ENCODE measurements at places on chromosomes 3 and 15.

DNA sequence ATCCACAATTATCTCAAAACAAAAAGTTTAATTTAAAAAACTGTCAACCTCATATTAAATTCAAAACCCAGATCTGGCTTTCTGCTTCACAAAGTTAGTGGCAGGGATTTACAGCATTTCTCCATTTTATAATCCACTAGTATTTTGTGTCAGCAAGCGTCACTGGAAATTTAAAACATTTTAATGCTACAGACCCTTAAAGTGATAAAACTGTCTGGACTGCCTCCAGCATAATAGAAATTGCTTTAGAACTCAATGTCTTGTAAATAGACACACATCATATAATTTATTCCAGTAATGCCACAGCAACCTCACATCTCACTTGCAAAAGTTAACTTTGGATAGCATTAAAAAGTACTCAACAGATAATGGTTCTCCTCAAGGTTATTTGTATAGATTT is 116.1 kb downstream of the ULK4 start:
- DNase-seq = no peak

DNA sequence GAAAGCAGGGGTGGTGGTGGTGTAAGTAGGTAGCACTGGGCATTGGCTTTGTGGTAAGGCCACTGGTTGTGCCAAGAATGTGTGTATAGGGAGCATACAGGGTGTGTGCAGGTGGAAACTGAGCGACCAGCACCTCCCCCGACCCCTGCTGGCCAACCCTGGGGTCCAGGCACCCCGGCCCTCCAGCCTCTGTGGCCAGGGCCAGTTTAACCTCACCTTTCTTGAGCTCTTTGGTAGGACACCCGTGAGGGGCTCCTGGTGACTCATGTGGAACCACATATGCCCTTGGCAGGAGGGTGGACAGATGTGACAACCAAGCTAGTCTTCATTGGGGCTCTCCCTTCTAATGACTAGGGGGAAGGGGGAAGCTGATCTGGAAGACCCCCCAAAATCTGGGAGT is 19.5 kb downstream of the SHF start:
- DNase-seq = no peak

DNA sequence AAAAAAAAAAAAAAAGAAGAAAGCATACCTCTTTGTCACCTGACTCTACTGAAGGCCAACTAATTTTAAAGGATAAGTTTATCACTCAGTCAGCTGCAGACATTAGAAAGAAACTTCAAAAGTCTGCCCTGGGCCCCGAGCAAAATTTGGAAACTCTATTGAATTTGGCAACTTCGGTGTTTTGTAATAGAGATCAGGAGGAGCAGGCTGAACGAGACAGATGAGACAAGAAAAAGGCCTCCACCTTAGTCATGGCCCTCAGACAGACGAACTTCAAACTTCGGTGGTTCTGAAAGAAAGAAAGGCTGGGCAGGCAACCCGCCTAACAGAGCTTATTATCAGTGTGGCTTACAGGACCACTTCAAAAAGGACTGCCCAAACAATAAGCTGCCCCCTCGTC is 18.5 kb downstream of the GLDN start:
- DNase-seq = no peak

GRCh38 chr3:29949940-29950616 is 656.3 kb upstream of the TGFBR2 start:
- DNase-seq = no peak

DNA sequence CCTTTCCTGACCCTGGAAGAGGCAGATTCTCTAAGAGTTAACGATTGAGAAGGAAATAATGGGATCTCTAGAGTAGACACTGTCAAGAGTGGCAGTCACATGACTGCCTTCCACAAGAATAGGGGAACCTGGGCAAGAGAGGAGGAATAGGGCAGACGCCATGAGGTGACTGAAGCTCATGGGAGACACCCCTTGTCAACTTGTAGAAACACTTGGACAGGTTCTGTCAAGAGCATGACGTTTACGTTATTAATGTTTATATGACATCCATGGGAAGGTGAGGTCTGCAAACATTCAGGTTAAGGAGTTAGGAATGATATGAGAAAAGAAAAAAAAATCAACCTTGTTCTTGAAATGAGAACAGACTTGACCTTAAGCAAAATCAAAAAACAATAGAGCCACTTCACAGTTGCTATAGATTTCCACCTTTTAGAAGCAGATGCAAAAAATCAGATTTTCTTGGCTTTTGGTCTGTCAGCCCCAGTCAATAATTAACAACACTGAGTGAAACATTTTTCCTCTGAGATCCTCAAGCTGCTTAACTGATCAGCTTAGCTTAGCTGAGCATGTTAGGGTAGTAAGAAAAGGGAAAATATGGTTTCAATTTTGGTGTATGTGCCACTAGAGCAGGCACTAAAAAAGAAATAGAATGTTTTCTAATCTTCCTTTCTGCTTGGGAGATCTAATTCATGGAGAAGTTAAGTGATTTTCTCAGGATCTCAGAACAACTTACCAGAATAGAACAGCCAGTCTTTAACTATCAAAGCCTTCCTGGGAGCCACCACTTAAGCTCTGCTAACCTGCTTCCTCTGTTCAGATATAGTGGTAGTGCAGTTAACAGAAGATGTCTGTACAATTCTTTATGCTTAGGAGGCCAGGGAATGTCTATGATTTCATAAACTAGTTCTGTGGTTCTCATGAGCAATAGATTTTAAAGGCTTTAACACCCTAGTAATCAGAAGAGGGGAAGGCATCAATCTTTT is 116.9 kb downstream of the B3GALNT1 start:
- no peak for DNase-seq

DNA sequence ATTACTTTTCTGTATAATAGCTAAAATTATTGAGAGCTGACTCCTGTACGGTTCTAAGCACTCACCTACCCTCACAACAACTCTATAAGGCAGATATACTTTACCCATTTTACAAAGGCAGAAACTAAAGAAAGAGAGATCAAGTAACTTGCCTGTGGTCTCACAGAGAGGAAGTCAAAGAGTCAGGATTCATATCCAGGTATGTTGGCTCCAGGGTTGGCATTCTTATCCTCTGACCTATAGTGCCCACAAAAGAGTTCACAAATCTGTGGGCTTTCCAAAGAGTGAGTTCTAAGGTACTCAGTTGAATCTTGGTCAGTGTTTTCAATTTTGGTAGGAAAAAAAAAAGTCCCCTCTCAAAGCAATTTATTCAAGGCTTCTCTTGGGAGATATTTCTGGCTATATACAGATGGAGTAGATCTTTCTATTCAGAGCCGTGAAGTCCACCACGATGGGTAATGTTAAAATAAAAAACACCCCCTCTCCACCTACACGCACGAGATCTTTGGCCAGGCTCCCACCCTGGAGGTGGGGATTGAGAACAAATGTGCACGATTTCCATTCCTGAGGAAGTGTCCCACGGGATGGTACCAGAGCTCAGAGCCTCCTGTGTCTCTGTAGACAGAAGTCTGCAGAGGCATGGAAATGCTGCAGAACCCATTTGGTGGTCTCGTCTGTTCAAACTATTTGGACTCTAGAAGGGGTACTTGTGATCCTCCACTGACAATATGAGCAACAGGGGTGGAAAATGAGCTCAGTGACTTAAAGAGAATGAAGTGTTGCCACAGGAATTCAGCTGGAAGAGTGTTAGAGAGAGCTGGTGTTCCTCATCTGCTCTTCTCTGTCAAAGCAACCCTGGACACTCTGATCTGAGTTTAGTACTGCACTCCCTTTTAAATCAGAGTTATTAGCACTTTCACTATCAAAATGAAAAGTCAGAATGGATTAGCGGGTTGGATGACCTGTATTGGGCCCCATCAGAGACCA is 212.1 kb upstream of the EIF1B start:
- no peak for DNase-seq

DNA sequence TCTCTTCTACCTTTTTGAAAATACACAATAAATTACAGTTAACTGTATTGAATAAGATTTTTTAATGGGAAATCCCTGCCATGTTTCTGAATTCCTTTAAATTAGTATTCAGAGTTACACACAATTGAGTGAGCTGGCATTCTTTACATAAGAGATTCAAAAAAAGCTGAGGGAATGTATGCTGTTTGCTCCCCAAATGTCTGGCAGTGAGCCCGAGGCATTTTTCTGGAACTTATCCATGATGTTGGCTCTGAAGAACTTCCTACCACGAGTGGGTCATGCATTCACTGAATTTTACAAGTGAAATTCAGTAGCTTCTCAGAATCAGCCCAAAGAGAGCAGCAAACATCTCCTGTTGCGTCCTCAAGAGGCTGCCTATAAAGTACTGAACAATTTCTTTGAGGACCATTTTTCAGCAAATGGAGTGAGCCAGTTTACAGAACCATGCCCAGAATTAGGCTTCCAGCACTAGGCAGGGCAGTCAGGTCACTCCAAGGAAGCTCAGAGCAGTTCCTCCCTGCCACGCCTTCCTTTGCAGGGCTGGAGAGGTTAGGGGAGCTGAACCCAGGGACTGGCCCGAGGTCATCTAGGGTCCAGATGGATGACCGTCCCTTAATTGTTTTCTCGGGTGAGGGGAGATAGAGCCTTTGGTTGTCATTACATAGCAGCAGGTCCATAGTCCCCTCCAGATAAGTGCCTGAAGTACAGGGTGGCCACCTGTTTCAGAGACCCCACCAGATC is 21.2 kb downstream of the GABRA5 start:
- no peak for DNase-seq

DNA sequence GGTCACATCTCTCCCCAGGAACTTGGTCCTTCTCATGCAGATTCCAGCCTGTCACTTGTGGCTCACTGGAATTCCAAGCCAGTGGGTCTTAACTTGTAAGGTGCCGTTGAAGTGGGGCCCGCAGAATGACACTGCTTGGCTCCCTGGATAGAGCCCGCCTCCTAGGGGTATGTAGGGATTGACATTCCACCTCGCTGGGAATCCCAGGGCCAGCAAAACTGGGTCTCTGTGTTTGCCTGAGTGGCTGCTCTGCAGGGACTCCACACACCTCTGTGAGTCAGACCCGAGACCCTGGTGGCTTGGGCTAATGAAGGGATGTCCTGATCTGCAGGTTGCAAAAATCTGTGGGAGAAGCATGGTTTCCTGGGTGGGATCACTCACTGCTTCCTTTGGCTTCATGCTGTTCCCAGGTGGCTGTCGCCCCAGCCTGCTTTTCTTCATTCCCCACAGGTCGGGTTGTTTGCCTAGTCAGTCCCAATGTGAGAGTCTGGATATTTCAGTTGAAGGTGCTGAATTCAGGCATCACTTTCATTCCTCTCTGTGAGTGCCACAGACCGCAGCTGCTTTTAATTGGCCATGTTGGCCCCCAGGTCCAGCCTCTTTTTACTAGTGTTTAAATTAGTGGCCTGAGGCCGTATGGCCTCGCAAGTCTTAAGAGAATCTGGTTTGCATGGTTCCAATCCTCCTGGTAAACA is 156.0 kb upstream of the TRIM42 start:
- no peak for DNase-seq

- no peak for DNase-seq
These were observed 104.5 kb downstream of the NR2F2 start for GRCh38 chr15:96435022-96435421.

- no peak for DNase-seq
These were observed 44.8 kb downstream of the POLR2M start for GRCh38 chr15:57751177-57751800.

- no peak for DNase-seq
These were observed 60.4 kb downstream of the TNIK start for GRCh38 chr3:171399842-171400241.

DNA sequence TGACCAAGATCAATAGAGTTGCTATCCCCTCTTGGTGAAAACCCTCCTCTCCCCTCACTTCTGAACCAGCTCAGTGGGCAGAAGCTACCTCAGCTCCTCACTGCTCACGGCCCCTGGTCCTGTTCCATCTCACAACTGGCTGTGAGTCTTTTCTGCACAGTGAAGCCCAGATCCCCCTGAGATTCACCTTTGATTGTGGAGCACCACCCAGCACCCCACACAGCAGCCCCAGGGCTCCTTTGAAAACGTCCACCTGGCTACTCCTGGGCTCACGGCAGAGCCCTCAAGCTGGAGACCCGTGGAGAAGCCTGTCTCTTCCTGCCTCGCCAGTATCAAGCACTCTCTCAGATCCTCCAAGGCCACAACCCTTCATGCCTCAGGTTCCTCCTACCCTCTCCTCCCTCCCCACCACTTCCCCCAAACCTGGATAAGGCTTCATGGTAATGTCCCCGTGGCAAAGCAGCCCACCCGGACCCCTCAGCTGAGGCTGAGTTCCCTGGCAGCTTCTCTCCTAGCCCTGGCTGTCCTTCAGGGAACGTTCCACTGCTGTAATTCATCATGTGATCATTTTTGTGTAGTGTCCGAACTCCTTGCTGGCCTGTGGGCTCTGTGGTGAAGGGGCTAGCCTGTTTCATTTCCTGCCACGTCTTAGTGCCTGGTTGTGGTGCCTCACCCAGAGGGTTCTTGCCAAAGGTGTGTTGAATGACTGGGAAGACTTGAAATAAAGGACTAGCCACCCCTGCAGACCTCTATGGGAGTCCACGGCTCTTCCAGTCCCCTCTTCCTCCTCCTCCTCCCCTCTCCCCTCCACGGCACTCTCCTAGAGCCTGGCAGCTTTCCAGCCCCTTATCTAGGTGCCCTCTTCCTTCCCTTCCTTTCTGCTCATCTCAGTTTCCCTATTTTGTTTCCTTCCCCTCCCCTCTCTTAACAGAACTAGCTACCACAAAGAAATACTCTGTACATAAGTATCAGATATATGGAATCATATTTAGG is 44.5 kb downstream of the KY start:
- DNase-seq = no peak

GRCh38 chr3:8932507-8932906 is 30.8 kb downstream of the RAD18 start:
- DNase-seq = no peak

DNA sequence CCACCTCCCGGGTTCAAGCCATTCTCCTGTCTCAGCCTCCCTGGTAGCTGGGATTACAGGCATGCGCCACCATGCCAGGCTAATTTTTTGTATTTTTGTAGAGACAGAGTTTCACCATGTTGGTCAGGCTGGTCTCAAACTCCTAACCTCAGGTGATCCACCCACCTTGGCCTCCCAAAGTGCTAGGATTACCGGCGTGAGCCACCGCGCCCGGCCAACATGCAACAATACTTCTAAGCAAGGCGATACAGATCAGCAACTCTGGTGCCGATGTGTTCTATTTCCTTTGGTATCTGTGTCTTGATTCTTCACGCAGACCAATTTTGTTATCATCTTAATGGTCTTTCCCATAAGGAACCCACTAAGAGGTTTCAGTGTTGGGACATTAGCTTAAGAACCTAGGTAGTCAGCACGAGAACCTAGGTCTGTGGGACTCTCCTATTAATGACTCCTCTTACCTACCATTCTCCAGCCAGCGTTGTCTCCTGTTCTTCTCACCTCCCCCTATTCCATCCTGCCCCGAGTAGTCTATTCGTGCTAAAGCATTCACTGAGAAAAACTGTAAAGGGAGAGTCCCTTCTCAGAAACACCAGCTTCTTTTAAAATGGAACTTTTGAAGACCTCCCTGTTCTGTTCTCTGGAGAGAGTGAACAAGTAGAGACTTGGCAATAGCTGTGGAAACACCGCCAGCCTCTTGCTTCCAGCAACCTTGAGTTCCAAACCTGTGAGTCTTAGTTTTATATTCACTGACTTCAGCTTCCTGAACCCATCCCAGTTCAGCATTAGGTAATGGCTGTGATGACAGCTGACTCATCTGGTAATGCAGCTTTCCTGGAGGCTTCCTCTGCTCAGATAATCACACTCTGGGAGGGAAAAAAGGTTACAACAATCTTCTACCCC is 61.2 kb downstream of the TSC22D2 start:
- no peak for DNase-seq

GRCh38 chr3:179943117-179943880 is 93.4 kb downstream of the PEX5L start:
- no peak for DNase-seq

All from stimulated activated CD8-positive, alpha-beta memory T cell treated with anti-CD3 and anti-CD28 coated beads, Interleukin-4, amount 100 ng/mL, for 24 hours (primary cell).